Cerebellar cortex (tissue), 1 donor: ENCODE measurements at places on chromosomes 4 and X.

GRCh38 chr4:174316954-174317353, 33.2 kb downstream of the CEP44 start:
- DNase-seq: no peak

GRCh38 chrX:6968231-6968630, 179.3 kb upstream of the STS start:
- DNase-seq: no peak

DNA sequence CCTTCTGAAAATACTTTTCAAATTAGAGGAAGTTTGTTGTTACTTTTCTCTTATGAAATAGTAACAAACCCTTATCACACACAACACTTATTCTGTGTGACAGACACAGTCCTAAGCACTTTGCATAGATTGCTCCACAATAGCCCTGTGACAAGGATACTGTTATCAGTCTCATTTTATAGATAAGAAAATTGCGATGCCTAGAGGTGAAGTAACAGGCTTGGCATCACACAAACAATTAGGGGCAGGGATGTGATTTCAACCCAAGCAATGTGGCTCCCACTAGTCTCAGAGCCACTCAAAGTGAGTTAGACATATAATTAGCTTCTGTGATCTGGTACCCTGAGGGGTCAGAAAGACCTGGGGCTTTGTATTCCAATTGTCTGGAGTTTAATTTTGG, 339.9 kb downstream of the FBXO8 start:
- DNase-seq: no peak

GRCh38 chrX:68332201-68332731, 101.0 kb downstream of the OPHN1 start:
- DNase-seq: peak; percentile 4

DNA sequence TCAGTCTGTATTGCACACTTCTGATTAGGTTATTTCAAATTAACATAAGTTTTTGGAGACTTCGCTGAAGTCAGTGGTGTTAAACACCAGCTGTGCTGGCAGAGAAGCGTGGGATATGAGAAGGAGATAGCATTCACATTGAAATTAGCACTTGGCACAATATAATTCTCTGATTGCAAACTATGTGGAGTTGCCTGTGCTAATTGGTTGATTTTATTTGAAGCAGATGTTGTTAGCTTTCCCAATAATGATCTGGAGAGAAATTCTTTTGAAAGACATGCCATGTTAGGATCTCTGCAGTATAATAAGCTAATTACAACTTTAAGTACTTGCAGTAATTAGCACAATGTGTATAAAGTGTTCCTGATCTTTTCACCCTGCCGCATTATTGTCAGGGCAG, 367.4 kb upstream of the ARX start:
- no peak for DNase-seq

DNA sequence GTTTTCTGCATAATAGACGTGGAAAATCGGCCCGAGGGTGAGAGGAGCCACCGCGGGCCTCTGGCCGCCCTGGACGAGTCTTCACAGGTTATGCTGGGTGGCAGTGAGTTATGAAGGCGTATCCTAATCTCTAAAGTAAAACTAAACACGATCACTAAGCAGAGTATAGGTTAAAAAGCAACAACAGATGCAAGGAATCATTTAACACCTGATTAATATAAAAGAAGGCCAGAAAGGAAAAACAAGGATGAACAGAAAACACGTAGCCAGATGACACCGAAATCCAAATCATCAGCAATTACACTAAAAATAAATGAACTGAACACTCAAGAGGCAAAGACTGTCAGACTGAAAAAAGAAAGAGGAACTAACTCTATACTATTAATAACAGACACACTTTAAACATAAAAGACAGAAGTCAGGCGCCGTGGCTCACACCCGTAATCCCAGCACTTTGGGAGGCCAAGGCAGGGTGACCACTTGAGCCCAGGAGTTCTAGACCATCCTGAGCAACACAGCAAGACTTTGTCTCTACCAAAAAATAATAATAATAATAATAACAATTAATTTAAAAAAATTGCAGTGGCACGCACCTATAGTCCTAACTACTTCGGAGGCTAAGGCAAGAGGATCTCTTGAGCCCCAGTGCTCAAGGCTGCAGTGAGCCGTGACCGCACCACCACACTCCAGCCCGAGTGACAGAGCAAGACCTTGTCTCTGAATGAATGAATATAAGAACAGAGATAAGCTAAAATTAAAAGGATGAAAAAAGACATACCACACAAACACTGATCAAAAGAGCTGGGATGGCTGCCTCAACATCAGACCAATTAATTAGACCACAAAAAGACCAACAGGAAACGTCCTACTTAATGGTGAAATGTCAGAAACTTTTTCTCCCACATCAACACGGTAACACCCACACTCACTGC, 30.0 kb downstream of the CTBP1 start:
- DNase-seq: no peak

DNA sequence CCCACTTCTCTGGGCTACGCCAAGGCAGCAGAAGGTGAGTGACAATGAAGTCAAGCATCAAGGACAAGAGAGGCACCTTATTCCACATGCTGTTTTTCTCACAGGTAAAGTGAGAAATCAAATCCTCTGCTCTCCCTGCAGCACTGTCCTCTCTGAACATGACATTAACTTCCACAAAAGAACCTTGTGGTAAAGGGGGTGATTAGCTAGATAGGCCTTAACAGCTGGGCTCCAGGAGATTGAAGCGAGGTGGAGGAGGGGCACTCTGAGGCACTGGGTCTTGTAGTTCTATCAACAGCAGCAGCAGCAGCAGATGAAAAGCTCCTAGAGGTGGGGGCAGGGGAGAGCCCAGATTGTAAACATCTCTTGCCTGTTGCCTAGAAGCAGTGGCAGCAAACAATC, 96.8 kb upstream of the CXXC4 start:
- no peak for DNase-seq

- no peak for DNase-seq
Observed at GRCh38 chr4:154313004-154313585, 178.5 kb downstream of the DCHS2 start.

DNA sequence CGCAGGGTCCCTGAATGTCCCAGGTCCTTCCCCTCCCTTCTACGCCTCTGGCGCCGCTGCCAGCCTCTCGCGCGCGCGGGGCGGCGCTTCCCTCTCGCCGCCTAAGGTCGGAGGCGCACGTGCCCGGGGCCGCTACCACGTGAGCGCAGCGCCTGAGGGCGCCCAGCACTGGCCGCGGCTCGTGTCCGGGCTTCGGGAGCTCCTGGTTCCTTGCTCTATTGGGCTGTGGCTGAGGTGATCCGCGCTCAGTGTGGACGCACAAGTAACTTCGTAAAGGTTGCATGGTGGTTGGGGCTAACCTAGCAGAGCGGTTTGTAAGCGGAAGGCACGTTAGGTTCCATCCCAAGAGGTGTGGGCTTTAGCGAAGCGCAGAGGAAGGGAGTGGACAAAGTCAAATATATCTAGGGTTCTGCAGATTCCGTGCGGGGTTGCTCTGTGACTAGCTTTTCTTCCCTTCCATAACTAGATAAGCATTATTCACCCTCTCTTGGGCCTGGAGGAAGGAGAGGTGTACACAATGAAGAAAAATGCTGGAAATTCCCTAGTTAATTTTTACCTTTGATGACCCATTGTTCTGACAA, 1.8 kb downstream of the TLL1 start:
- peak; percentile 69 for DNase-seq

GRCh38 chrX:20452487-20452886, 185.8 kb upstream of the RPS6KA3 start:
- no peak for DNase-seq

GRCh38 chr4:40337051-40337450, 1.9 kb downstream of the CHRNA9 start:
- no peak for DNase-seq

GRCh38 chr4:96986816-96987215, 1146.9 kb downstream of the PDHA2 start:
- DNase-seq: no peak
